Breast epithelium (tissue), 4 donors: ENCODE measurements at places on chromosomes 6 and 20. TPM values are rescaled to one million over a fixed set of nuclear protein-coding genes. Genes with fewer than 3 reads are reported as not detected.

The CST2 gene
- not detected for total RNA-seq

- no peak for DNase-seq
These were observed 43.9 kb downstream of the FILIP1 start for GRCh38 chr6:75449630-75450206.

The TFAP2D gene
- not detected for total RNA-seq

DNA sequence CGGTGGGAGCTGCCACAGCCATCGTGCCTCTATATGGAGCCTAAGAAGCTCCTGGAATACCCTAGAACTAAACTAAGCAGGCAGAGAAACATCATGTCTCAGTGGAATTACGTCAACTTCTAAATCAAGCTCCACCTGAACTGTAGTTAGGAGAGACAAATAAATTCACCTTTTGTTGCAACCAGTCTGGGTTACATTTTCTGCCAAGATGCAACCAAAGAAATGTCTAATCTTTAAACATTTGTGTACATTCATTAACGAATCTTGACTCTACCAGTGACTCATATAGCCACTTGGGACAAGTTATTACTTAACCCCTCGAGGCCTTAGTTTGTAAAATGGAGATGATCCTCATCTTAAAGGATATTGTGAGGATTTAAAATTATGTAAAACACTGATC, 8.9 kb downstream of the PTPRK start:
- no peak for DNase-seq

- DNase-seq: no peak
These were observed 93.7 kb downstream of the TCP11 start for GRCh38 chr6:35047265-35048011.

- DNase-seq: peak; percentile 13
These were observed 81.2 kb downstream of the ASXL1 start for GRCh38 chr20:32439132-32439829.

The RBPJL gene
- not detected for total RNA-seq

DNA sequence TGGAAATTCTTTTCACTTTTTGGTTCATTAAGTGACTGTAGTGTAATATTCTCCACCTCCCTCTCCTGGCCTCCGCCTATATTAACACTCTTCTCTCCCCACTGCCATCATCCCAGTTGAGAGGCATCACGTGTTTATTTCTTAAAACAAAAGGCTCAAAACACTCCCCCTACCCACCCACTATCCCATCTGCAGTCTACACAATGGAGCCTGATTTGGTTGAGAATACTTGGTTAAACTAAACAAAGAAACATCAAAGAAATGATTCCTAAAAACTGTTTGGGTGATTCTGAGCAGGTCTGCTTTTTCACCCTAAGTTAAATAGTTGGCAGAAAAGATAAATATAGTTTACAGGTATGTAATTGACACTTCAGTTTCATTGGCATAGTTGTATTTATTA, 5.9 kb downstream of the TFAP2B start:
- DNase-seq: no peak

- DNase-seq: no peak
These were observed 16.1 kb upstream of the B4GALT5 start for GRCh38 chr20:49729780-49730179.

The IFNGR1 gene
- total RNA-seq: 207 TPM

DNA sequence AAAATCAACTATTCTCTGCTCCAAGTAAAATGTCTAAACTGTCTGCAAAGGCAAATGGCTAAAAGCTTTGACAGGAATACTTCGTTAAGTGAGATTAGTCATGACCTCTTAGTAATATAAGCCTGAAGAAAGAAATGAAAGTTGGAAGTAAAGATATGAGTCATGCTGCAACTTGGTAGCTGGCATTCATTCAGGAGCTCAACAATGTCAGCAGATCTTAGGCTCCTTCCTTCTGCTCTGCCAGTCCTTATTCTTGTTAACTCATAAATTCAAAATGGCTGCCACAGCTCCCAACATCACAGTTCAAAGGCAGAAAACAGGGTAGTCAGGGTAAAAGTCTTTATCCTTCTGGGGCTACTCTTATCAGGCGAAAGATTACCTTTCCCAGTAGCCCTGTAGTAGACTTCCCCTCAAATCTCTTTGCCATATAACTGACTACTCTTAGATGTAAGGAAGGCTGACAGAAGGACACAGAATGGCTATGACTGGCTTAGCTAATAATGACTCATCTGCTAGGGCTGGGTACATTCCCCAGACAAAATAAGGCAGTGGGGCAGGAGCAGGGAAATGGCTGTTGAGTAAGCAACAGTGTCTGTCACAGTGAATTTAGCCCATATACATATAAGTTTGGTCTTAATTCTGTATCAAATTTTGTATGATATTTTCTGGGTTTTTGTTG, 24.4 kb upstream of the C6orf62 start:
- DNase-seq: no peak

DNA sequence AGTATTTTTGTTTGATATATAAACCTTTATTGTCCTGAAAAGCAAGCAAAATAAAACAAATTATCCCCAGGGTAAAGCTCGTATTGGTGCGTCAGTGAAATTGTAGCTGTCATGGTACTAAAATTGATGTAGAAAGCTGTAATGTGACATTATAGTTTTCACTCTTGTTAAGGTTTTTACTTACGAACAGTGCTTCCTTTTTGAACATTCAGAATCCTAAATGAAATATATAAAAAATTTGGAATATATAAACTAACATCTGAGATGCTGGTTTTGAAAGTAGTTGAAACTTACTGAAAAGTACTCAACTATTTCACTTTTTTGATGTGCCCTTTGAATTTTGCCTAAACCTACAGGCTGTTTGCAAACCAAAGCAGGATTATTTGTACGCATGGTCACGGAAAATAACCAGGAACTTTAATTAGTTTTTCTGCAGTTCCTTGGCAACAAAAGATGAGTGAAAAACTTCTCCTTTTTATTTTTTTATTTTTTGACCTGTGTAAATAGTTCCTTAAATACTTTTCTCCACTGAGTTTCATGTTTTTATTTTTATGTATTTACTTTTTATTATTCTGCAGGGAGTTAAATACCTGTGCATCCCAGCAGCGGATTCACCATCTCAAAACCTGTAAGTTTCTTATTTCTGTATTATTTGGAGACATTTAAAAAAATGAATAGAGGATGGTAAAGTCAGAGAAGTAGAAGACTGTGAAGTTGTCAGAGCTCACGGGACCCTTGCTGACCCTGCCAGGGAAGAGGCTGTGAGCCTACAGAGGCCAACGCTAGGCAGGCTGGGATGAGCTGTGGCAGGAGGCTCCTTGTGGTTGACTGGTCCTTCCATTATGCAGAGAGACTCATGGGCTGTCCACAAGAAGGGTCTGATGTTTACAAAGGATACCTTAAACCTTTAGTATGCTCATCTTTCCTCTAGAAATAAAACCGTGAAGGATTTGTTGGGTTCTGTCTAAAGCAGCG, 42.5 kb downstream of the DUSP22 start:
- no peak for DNase-seq

DNA sequence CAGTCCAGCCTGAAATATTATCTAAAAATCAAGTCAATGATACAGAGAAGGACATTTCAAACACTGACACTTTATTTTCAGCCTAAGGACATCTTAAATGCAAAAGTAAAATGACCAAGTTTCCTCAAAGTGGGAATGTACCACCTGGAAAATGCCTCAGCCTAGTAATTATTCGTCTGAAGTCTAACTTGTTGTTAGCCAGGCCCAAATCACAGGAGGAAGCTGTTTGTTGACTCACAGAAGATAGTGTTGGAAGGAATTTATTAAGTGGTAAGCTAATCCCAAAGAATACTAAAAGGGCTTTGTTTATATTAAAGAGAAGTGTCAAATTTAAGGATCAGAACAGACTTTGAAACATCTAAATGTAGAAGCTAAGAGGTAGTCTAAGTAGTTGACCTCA, 2.5 kb downstream of the PDE7B start:
- no peak for DNase-seq

GRCh38 chr20:24909861-24910260, 39.2 kb upstream of the CST7 start:
- no peak for DNase-seq

- DNase-seq: no peak
These were observed 8.1 kb downstream of the ARHGAP18 start for GRCh38 chr6:129701721-129702455.
